ENCODE measurements at places on chromosomes 5 and 9. TPM values are rescaled to one million over a fixed set of nuclear protein-coding genes. Genes with fewer than 3 reads are reported as not detected.

DNA sequence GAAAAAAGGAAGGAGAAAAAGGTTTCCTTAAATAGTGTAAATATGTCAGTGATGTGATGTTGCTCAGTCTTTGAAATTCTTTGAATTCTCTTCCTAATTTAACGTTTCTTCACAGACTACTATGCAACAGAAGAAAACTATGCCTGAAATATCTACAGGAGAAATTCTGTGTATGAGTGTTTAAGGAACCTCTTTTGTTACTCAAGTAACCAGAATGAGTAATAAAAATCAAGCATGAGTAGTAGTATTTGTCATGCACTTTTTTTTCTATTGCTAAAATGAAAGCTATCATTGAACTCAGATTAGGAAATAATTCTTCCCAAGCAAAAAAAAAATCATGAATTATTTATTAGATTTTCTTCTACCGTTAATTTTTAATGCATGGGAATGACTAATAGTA lies 20.3 kb upstream of the THG1L start:
- peak; percentile 55 for DNase-seq

OR1J2 gene
- total RNA-seq = not detected

DNA sequence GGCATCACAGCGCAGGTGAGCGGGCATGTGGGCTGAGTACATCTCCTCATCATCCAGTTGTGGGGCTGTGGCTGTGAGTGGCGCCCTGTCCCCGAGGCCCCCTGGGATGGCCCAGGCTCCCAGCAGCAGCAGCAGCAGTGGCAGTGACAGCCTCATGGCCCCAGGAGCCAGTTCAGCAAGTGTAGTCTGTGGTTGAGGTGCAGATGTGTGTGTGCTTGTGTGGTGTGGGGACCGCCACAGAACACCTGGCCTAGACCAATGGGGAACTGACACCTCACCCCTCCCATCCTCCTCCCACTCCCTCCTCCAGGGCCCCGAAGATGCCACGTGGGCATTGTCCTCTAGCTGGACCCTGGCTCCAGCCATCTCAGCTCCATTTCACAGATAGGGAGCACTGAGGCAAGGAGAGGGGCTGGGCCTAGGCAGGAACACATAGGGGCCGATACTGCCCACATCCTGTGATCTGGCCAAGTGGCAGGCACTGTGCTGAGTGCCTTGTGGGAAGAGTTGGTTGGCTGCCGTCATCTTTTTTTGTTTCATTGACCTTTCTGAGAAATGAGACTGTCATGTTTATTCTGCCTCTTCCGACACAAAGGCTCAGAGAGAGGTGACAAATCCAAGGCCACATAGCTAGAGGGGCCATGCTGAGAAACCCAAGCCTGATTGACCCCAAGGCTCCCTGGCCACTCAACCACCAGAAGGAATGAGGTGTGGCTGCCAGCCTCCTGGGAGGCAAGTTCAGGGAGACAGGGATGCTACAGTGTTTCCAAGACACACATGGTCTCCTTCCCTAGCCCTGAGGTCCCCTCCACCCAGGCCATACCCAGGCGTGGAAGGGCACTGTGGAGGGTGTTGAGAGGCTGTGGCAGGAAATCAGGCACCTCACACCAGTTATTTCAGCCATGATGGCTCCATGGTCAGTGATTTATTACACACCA lies at the start of gene MZB1:
TSS of gene MZB1 (minus strand) at position 213 of the 938 bp plus-strand sequence. CDS start at position 156, 57 bp downstream.
- no peak for DNase-seq

DNA sequence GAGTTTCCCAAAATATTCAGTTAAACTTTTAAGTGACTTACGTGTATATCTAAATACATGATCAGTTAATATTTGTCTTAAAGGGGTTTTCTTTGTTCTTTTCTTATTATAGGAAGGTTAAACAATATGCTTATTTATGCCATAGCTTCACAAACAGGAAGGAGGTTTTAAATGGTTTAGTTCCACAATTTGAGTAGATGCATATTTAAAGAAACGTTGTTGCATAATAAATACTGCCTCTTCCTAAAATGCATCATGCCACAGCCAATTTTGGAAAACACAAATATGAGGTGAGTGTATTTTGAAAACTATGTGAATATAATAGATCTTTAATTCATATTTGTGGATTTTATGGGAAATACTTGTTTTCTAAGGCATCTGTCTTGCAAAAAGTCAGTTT lies 2.5 kb upstream of the ADRB2 start:
- DNase-seq = no peak

- peak; percentile 71 for DNase-seq
Measured at GRCh38 chr9:132546148-132547051, 36.0 kb upstream of the BARHL1 start.

DNA sequence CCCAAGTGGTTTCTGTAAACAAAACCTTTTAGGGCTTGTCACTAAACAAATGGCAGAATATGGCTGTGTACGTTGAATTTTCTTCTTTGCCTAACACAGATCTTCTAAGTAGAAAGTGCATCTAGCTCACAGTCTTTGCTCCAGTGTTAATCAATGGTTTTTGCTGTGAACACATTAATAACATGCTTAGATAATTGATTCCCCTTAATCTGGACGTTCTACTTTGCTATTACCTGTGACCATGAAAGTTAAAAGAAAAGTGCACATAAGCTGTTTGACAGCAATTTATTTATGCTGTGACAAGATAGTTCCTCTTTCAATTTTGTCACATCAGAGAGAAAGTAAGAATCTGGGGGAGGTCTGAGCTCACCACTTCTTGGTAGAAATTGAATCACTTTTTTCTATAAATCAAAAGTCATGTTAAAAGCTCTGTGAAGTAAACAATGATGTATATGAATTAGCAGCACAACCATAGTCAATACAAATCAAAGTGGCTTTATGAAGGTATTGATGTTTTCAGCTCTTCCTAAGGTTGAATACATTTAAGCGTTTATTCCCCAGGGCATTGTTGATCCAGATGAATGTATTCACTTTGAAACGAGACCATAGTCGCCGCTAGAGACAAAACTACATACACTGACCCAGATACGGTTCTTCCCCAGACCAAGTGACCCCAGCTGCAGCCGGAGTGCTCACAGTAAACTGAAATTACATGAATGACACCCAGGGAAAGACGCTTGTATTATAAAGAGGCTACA lies 174.6 kb upstream of the ZNF608 start:
- DNase-seq = no peak

All from cardiac muscle cell (in vitro differentiated cells and primary cell).